Large intestine (tissue), 12 donors: ENCODE measurements at places on chromosomes 3 and 15. TPM values are rescaled to one million over a fixed set of nuclear protein-coding genes. Genes with fewer than 3 reads are reported as not detected.

DNA sequence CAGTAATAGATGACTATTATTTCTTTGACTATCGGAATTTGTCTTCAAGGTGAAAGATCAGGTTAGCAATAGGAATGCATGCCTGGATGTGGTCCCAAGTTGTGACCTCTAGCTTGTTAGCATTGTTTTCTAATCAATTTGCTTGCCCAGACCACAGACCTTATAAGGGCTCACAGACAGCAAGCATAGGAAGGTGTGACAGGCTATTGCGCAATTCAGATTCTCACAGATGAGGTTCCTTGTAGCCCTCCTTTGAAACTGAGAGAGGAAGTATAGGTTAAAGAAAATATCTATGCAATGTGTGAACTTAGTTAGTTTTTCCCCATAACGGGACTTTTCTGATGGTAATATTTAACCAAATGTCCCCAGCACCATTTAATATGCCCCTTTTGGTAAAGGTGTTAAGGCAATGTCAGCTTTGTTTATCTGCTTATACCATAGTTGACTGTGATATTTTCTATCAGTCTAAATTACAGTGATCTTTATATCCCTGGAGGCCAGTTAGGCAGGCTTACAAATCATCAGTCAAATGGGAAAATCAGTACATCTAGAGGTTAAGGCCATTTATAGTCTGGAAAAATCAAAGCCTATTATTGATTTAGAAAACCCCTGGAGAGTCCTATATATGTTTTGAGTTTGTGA, 168.1 kb upstream of the MBNL1 start:
- peak; percentile 20 for DNase-seq
- no peak overlapping the region for H3K27ac ChIP-seq
- H3K27me3 ChIP-seq, result no peaks in the 10 kb centered on the region

BFSP2 gene
- not detected for polyA plus RNA-seq

DNA sequence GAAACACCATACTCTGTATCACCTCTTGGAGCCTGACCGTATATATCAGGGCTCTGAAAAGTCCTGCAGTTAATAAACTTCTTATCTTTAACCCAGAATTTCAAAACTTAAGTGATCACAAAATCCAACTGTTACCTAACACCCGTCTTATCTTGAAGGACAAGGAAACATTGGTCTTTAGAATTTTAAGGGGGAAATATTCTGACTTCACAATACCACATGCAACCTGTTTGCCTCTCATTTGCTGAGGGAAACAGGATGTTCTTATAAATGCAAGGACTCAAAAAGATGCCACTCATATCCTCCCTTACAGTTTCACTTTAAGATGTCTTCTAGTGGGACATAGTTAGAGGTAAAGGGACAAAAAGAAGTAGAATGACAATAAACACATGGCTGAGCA, 67.9 kb downstream of the CRTC3 start:
- no peak overlapping the region for H3K4me3 ChIP-seq
- no peaks in the 10 kb centered on the region for H3K27me3 ChIP-seq
- no peak for DNase-seq
- no peak overlapping the region for H3K27ac ChIP-seq

DNA sequence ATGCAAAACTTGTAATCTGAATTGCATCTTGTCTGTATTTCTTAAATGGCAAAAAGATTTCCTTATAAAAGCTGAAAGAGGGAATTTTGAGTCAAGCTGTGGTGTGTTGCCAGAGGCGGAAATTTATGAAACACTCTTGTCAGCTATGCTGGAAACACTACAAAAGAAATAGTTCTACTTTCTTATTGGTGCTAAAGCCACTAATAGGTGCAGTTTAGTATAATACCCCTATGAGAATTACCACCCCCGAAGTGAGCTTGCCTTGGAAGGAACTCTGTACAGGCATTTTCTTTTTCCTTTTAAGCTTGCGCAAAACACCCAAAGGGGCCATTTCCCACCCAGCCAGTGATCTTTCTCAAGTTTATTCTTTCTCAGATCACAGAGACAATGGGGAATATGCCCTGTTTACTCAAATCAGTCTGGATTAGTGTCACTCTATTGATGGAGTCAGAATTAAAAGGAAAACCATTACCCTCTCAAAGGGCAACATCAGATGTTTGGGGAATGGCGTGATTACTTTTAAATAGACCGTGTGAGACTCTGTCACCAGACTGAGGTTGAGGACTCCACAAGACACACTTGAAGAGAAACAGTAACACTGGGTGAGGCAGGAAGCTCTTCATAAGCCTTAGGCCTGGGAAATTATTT, 166.0 kb downstream of the TP63 start:
- H3K27ac ChIP-seq, result no peak overlapping the region
- no peak for DNase-seq
- H3K27me3 ChIP-seq, result no peaks in the 10 kb centered on the region

MESP2 gene
- 0.30 TPM for polyA plus RNA-seq

DNA sequence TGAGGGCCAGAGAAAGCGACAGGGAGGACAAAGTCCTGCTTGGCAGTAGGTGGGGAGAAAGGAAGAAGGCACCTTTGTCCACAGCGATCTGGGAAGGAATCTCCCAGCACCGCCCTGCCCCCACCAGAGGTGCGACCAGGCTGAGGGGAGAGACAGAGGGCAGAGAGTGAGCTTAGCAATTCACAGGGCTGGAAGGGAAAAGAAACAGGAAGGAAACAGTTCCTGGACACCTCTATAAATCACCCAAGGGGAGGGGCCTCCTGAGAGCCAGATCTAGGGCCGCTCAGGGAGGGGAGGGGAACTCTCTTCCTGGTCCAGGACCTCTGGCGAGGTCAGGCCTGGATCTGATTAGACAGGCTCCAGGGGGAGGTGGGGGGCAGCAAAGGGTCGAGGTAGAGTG, 35.4 kb downstream of the RNU5B-1 start:
- H3K27ac ChIP-seq, result peak overlapping the region; percentile 32
- DNase-seq, result peak; percentile 79
- H3K4me1 ChIP-seq, result peaks cover 14% of the 10 kb centered on the region
- H3K27me3 ChIP-seq, result no peaks in the 10 kb centered on the region

GRCh38 chr3:37863949-37864822, 2.5 kb downstream of the CTDSPL start:
- H3K4me1 ChIP-seq, result peaks cover 13% of the 10 kb centered on the region
- peak; percentile 5 for DNase-seq
- H3K27me3 ChIP-seq, result no peaks in the 10 kb centered on the region

DNA sequence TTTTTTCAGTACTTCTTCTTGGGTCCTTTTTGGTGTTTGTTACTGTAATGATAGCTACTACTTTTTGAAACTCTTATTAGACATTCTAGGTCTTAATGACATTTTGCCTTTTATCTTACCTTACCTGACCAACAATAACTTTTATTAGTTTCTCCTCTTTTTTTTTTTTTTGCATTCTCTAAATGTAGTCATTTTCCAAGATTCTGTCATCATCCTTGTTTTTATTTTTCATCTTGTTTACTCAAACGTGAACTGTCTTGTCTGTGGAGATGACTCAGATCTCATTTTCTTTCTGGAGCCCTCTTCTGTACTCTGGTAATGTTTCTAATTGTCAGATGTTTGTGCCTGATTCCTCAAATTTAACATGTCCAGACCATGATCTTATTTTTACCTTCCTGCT, 2.9 kb downstream of the ABHD5 start:
- peak overlapping the region; percentile 93 for H3K27ac ChIP-seq
- peaks cover 49% of the 10 kb centered on the region for H3K4me1 ChIP-seq
- H3K27me3 ChIP-seq, result no peaks in the 10 kb centered on the region
- no peaks in the 10 kb centered on the region for H3K36me3 ChIP-seq
- H3K4me3 ChIP-seq, result no peak overlapping the region

DNA sequence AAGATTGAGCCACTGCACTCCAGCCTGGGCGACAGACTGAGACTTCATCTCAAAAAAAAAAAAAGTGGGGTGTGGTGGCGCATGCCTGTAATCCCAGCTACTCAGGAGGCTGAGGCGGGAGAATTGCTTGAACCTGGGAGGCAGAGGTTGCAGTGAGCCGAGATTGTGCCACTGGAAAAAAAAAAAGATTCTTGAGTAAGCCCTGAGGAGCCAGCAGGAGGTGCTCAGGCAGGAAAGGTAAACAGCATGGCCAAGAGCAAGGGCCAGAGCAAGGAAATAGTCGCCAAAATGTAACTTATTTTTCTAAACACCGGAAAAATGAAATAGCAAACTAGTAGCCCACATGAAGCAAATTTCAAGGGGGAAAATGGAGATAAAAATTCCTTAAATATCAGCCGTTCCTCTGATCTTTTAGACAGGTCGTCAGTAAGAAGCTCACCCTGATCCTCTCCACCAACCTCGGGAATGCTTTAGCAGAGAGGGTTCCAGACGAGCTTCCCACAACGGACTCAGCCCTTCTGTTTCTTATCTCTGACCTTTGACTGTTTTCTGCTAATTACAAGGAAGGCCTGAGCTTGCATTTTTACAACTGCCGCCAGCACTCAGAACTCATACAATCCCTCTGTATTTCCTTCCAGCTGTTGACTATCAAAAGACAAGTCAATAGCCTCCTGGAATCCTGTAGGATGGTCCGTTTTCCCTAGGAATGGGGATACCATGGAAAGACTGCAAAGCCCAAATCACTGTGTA, 45.0 kb upstream of the AKAP13 start:
- H3K4me3 ChIP-seq, result no peak overlapping the region
- no peaks in the 10 kb centered on the region for H3K36me3 ChIP-seq
- H3K4me1 ChIP-seq, result peaks cover 29% of the 10 kb centered on the region
- H3K27ac ChIP-seq, result peak overlapping the region; percentile 48
- no peaks in the 10 kb centered on the region for H3K27me3 ChIP-seq
- peak; percentile 81 for DNase-seq
